ENCODE measurements at places on chromosomes 7 and 10.

DNA sequence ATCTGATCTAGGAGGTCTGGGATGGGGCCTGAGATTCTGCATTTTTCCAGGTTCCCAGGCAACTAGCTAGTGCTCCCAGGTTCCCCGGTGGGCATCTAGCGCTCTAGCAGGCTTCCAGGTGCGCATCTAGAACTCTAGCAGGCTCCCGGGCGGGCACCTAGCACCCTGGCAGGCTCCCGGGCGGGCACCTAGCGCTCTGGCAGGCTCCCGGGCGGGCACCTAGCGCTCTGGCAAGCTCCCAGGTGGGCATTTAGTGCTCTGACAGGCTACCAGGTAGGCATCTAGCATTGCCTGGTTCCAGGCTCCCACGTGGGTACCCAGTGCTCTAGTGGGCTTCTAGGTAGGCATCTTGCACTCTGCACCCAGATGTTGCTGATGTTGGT is 414.7 kb downstream of the PLXNA4 start:
- no peaks in the 10 kb centered on the region for H3K4me1 ChIP-seq
- no peak for DNase-seq
- no peak overlapping the region for H3K27ac ChIP-seq
- H3K36me3 ChIP-seq, result no peaks in the 10 kb centered on the region
- peaks cover 8% of the 10 kb centered on the region for H3K27me3 ChIP-seq
- H3K4me3 ChIP-seq, result no peak overlapping the region

GRCh38 chr7:120802751-120803150 is 55.2 kb downstream of the TSPAN12 start:
- no peak overlapping the region for H3K4me3 ChIP-seq
- H3K27ac ChIP-seq, result no peak overlapping the region

DNA sequence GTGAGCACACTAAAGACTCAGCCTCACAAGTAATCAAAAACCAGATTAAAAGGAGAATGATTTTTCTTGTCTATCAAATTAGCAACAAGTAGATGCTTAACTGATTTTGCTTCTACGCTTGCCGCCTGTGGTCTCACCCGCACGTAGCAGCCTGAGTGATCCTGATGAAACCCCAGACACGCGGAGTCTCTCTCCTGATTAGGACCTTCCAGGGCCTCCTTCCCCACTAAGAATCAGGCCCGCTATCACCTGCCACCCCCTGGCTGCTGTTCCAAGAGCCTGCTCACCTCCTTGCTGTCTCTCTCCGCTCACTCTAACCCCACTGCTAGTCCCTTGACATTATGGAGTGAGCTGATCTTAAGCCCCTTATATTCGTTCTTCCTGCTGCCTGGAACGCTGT is 325.9 kb upstream of the NRP1 start:
- H3K36me3 ChIP-seq, result no peaks in the 10 kb centered on the region
- H3K27me3 ChIP-seq, result peaks cover 30% of the 10 kb centered on the region
- no peak for DNase-seq
- H3K4me3 ChIP-seq, result no peak overlapping the region
- H3K27ac ChIP-seq, result no peak overlapping the region
- H3K4me1 ChIP-seq, result peaks cover 6% of the 10 kb centered on the region

DNA sequence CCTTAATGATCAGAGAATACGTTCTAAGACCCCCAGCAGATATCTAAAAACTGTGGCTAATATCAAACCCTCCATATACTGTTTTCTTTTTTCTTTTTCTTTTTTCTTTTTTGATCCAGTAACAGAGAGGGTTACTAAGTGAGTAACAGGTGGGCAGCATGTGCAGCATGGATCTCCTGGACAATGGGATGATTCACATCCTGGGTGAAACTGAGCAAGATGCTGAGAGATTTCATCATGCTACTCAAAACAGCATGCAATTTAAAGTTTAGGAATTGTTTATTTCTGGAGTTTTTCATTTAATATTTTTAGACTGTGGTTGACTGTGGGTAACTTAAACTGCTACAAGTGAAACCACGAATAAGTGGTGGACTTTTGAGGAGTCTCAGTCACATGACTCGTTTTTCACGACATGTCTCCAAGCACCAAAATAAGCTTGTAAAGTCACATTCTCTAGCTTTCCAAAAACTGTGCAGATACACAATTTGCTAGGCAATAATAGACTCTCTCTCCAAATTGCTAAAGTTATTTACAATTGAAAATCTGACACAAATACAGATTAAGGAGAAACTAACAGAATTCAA is 716.2 kb downstream of the NXPH1 start:
- H3K36me3 ChIP-seq, result no peaks in the 10 kb centered on the region
- H3K27ac ChIP-seq, result no peak overlapping the region
- no peak overlapping the region for H3K4me3 ChIP-seq

DNA sequence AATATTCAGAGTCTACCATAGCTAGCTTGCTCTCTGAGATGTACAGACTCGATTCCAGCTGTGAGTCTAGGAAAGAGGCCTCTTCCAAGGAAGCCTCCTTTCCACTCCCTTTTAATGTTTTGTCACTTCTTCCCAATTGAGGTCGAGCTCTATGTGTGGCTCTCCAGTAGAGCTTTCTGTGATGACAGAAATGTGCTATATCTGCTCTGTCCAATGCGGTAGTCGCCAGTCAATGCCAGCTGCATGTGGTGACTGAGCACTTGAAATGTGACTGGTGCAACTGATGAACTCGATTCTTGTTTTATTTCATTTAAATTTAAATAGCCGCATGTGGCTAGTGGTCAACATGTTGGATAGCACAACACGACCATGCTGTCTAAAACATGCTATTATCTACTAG is 387.0 kb upstream of the NRP1 start:
- H3K36me3 ChIP-seq, result no peaks in the 10 kb centered on the region
- no peaks in the 10 kb centered on the region for H3K4me1 ChIP-seq
- no peak overlapping the region for H3K4me3 ChIP-seq

GRCh38 chr7:69166979-69167516 is 431.2 kb upstream of the AUTS2 start:
- no peaks in the 10 kb centered on the region for H3K4me1 ChIP-seq
- H3K4me3 ChIP-seq, result no peak overlapping the region
- no peak for DNase-seq
- H3K27me3 ChIP-seq, result no peaks in the 10 kb centered on the region

DNA sequence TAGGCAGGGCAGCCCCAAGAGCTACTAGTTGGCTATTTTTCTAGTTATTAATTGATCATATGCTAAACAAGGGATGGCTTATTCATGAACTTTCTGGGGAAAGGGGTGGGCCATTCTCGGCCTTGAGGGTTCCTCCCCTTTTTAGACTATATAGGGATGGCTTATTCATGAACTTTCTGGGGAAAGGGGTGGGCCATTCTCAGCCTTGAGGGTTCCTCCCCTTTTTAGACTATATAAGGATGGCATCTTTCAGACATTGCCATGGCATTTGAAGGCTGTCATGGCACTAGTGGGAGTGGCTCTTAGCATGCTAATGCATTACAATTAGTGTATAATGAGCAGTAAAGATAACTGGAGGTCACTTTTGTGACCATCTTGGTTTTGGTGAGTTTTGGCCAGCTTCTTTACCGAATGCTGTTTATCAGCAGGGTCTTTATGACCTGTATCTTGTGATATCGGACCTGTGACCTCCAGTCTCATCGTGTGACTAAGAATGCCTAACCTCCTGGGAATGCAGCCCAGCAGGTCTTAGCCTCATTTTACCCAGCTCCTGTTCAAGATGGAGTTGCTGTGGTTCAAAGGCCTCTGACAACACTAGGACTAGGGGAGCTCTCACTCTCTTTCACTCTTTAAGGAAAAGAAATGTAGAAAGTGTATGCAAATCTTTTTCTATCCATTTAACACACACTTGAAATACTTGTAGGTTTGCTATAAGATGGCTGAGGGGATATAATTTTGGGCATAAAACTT is 7.8 kb downstream of the FHIP2A start:
- no peak overlapping the region for H3K4me3 ChIP-seq
- no peak for DNase-seq
- peaks cover 43% of the 10 kb centered on the region for H3K36me3 ChIP-seq
- peaks cover 48% of the 10 kb centered on the region for H3K4me1 ChIP-seq
- peak overlapping the region; percentile 67 for H3K27ac ChIP-seq

GRCh38 chr7:25408012-25408687 is 179.9 kb upstream of the NPVF start:
- H3K36me3 ChIP-seq, result no peaks in the 10 kb centered on the region
- no peak overlapping the region for H3K4me3 ChIP-seq
- no peaks in the 10 kb centered on the region for H3K4me1 ChIP-seq

DNA sequence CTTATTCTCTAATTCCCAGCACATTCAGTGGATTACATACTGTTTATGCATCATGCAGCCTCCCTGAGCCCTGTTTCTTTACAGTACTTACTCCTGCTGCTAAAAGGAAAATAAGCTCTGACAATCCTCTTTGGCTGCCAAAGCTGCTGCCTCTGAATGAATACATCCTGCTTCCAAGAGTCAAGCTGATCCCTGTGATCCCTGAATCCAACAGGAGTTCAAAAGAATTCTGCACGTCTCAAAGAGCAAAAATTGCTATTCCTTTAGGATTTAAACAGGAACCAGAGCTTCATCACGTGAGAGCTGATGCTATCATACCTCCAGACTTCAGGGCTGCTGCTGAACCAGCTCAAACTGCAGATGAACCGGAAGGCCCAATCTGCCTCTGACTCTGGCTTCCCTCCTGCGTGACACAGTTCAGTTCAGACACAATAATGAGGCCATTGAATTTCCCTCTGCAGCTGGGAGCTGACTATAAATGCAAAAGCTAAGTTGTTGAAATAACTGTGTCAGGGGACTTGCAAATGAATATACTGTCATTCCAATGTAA is 851.0 kb upstream of the PHF14 start:
- H3K27me3 ChIP-seq, result no peaks in the 10 kb centered on the region
- H3K4me3 ChIP-seq, result no peak overlapping the region
- H3K4me1 ChIP-seq, result no peaks in the 10 kb centered on the region
- no peak for DNase-seq

GRCh38 chr7:44329081-44329480 is 3.7 kb upstream of the CAMK2B start:
- peaks cover 22% of the 10 kb centered on the region for H3K27me3 ChIP-seq
- no peak overlapping the region for H3K27ac ChIP-seq
- no peak for DNase-seq

- H3K27ac ChIP-seq, result no peak overlapping the region
- no peak for DNase-seq
- peaks cover 4% of the 10 kb centered on the region for H3K4me1 ChIP-seq
- H3K27me3 ChIP-seq, result no peaks in the 10 kb centered on the region
Observed at GRCh38 chr7:27723085-27723484, 16.9 kb upstream of the TAX1BP1 start.

DNA sequence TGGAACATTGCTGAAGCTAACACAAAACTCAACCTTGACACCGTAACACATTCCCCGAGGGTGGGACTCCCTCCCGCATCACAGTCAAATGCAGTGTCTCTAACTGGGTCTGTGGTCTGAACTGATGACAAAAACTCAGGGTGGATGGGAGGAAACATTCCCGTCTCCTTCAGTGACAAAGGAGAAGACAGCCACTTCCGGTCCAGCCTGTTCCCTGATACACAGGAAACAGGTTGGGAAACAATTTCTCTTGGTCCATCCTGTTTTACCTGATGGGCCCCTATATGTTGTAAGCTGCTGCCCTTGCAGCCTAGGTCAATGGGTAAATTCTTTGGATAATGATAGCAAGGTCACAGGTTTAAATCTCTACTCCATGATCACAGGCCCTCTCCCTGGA is 20.4 kb downstream of the SLC13A4 start:
- H3K36me3 ChIP-seq, result no peaks in the 10 kb centered on the region
- DNase-seq, result no peak
- H3K27me3 ChIP-seq, result no peaks in the 10 kb centered on the region
- peaks cover 3% of the 10 kb centered on the region for H3K4me1 ChIP-seq
- no peak overlapping the region for H3K4me3 ChIP-seq

GRCh38 chr10:79027147-79028055 is 41.4 kb upstream of the ZMIZ1 start:
- peak; percentile 55 for DNase-seq
- no peak overlapping the region for H3K4me3 ChIP-seq
- H3K27me3 ChIP-seq, result no peaks in the 10 kb centered on the region
- H3K36me3 ChIP-seq, result no peaks in the 10 kb centered on the region
- peaks cover 40% of the 10 kb centered on the region for H3K4me1 ChIP-seq

- H3K36me3 ChIP-seq, result peaks cover 76% of the 10 kb centered on the region
- no peak overlapping the region for H3K27ac ChIP-seq
- DNase-seq, result no peak
- no peaks in the 10 kb centered on the region for H3K4me1 ChIP-seq
- no peak overlapping the region for H3K4me3 ChIP-seq
Observed at GRCh38 chr10:119940487-119940886, 48.0 kb downstream of the SEC23IP start.

DNA sequence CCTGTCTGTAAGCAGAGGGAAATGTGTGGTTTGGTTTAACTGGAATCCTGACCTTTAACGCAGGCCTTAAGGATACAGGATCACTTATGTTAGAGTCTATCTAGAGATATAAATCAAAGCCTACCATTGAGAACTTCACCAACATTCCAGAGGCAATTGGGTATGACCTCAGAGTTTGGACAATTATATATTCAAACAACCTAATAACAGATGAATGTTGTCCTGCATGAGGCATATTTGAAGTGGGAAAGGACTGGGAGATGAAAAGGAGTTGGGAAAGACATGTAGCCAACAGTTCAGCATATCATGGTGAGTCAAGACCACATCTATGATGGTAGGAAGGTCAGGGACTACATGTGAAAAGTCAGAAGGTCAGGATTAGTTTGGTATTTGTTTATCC is 274.2 kb downstream of the DOCK4 start:
- DNase-seq, result no peak
- peaks cover 5% of the 10 kb centered on the region for H3K4me1 ChIP-seq
- no peak overlapping the region for H3K27ac ChIP-seq

GRCh38 chr10:30052062-30052461 is 7.3 kb downstream of the JCAD start:
- H3K4me3 ChIP-seq, result no peak overlapping the region
- H3K36me3 ChIP-seq, result no peaks in the 10 kb centered on the region
- no peak overlapping the region for H3K27ac ChIP-seq
- no peak for DNase-seq

DNA sequence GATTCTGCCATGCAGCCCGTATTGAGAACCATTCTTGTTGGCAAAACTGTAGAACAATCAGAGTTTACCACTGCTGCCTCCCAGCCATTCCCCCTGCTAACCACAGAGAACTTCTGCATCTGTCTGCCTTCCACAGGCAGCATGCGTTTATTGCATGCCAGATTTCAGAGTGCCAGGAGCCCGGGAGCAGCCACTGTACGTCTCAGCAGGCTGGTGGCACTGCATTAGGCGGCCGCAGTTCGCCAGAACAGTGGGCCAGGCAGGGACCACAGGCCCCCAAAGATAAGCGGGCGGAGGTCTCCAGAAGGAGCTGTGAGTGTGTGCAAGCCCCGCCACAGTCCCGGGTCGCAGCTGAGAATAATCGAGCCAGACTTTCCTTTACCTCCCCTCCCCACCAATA is 31.8 kb downstream of the ZNF467 start:
- H3K27ac ChIP-seq, result no peak overlapping the region
- DNase-seq, result no peak
- peaks cover 52% of the 10 kb centered on the region for H3K27me3 ChIP-seq
- peaks cover 11% of the 10 kb centered on the region for H3K4me1 ChIP-seq
- peak overlapping the region; percentile 72 for H3K4me3 ChIP-seq

- no peaks in the 10 kb centered on the region for H3K27me3 ChIP-seq
- H3K4me3 ChIP-seq, result no peak overlapping the region
- no peaks in the 10 kb centered on the region for H3K4me1 ChIP-seq
- no peaks in the 10 kb centered on the region for H3K36me3 ChIP-seq
Observed at GRCh38 chr10:56135828-56136227, 225.2 kb downstream of the ZWINT start.

GRCh38 chr10:30747633-30748032 is 118.1 kb upstream of the LYZL2 start:
- H3K27ac ChIP-seq, result no peak overlapping the region
- no peak for DNase-seq
- H3K36me3 ChIP-seq, result no peaks in the 10 kb centered on the region
- H3K27me3 ChIP-seq, result peaks cover 4% of the 10 kb centered on the region
- no peak overlapping the region for H3K4me3 ChIP-seq

GRCh38 chr10:75743291-75743778 is 311.9 kb downstream of the LRMDA start:
- peaks cover 11% of the 10 kb centered on the region for H3K27me3 ChIP-seq
- DNase-seq, result no peak
- H3K36me3 ChIP-seq, result no peaks in the 10 kb centered on the region
- no peak overlapping the region for H3K27ac ChIP-seq
